Effector memory CD8-positive, alpha-beta T cell (primary cell): ENCODE measurements at places on chromosomes 2 and 18.

DNA sequence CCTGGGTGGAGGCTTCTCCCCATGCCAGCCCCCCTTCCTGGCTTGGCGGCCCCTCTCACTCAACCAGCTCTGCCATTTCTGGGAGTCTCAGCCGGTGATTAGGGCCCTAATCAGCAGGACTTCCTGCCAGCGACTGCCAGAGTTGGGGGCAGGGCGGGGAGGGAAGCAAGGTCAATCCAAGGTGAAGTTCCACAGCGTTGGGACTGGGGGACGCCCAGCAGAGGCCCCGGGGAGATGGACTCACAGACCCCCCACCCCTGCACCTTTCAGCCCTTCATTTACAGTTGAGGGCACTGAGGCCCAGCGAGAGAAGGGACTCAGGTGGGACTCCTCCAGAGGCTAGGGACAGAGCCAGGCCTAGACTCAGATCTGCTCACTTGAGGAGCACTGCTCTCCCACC is 65.3 kb downstream of the TNS1 start:
- DNase-seq: no peak

- no peak for DNase-seq
Observed at GRCh38 chr2:234996069-234996940, 44.5 kb downstream of the SH3BP4 start.

DNA sequence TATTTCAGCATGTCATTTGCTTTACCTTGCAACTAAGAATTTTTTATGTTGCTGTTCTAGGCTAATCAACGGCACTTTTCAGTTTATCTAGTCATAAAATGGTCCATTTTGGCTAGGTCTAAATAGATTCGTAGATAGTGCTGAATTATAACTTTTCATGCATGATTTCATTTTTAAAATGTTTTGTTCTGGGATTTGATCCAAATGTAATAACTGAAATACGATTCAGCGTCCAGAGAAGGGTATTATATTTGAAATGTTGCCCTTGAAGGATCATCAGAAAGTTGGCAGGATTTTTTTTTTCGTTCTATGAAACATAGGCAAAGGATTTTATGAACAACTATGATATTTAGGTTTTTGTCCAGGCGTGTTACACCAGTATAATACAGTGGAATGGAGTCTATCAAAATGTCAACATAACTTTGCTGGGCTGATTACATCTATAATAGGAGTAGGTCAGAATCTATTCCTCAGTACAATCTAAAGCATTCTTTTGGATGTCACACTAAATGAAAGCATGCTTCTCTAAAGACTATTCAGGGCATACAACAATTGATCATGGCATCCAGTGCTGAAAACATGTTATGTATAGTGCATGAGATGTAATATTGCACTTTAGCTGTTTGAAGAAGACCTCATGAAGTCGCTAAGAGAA is 24.8 kb downstream of the TTC27 start:
- DNase-seq: no peak

DNA sequence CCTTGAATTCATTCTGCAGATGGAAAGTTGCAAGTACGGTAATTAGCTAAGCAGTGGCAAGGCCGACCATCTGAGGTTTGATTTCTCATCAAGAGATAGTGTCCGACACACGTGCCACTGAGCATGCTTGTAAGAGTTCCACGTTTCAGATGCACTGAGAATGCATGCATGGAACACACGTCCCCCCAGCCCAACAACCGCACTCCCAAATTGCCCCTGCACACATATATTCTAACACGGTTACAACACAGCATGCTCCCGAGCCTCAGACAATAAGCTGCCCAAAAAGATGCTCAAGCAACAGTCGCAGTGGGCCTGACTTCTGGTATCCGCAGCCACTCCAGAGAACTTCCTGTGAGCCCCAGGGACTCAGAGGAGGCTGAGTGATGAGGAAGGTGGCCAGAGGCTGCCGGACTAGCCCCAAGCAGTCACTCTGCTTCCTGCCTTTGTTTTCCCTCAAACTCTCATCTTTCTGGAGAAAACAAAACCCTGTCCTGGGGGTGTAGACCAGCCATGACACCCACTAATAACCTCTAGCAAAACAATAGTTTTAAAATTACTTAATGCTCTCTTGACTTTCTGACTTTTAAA is 204.0 kb downstream of the TGIF1 start:
- DNase-seq: no peak

- no peak for DNase-seq
Observed at GRCh38 chr2:152846697-152847470, 128.5 kb downstream of the ARL6IP6 start.

GRCh38 chr2:156083763-156084493 is 248.6 kb downstream of the NR4A2 start:
- DNase-seq: no peak
